ENCODE measurements at places on chromosomes 4 and X.
A peak's percentile ranks its signal among the peaks of the same experiment; 100 is the strongest.

DNA sequence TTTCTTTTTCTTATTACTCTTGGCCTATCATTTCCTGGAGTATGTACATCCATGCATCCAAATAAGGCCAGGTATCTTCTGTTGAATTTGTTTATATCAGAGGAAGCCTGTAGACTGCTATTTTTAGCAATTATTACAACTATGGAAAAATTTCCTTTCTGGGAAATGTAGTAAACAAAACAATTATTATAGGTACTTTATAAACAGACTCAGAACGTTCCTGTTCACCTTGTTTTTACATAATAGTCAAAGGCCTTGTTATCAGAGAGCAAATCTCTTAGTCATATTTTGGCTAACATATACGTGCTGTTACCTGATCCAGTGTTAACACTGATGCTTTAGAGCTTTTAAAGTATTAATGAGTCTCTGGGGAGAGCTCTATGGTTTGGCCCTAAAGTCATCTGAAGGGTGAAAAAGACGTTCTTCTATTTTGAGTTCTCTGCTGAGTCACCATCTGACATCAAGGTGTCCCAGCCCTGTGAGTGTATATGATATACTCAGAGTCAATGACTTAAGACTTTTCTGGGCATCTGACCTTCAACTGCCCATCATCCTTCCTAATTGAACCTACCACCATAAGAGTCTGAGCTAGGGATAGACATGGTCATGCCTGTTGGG lies 7.3 kb downstream of the SPARCL1 start:
- DNase-seq = no peak

DNA sequence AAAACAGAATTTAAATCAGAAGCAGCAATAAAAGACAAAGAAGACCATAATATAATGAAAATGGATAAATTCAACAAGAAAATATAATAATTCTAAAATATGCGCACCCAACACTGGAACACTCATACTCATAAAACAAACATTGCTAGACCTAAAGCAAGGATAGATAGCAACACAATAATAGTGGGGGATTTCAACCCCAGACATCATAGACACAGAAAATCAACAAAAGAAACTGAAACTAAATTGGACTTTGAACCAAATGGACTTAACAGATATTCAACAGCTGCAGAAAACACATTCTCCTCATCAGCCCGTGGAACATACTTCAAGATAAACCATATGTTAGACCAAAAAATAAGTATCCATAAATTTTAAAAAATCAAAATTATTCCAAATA lies 1552.6 kb downstream of the C4orf33 start:
- no peak for DNase-seq

GRCh38 chrX:71919431-71919830 lies 8.8 kb downstream of the NHSL2 start:
- DNase-seq = no peak

DNA sequence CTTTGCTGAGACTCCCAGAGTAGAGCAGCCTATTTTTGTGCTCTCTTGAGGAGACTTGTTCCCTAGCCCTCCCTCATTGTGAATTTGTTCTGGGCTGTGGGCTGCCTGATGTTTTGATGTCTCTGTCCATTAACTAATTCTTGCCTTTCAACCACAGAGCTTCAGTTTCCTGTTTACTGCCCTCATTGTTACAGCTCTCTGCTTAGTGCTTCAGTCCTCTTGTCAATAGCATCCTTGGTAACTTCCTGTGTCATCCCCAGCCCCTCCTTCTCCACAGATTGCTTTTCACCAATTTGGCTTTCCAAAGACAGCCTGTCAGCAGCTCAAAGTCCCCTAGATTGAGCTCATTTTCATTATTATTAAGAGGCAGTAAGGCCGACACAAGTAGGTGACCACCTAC lies 69.9 kb downstream of the COX7B2 start:
- no peak for DNase-seq

GRCh38 chr4:26726655-26727387 lies 133.8 kb upstream of the STIM2 start:
- no peak for DNase-seq

GRCh38 chr4:96092151-96092705 lies 252.3 kb downstream of the PDHA2 start:
- no peak for DNase-seq

DNA sequence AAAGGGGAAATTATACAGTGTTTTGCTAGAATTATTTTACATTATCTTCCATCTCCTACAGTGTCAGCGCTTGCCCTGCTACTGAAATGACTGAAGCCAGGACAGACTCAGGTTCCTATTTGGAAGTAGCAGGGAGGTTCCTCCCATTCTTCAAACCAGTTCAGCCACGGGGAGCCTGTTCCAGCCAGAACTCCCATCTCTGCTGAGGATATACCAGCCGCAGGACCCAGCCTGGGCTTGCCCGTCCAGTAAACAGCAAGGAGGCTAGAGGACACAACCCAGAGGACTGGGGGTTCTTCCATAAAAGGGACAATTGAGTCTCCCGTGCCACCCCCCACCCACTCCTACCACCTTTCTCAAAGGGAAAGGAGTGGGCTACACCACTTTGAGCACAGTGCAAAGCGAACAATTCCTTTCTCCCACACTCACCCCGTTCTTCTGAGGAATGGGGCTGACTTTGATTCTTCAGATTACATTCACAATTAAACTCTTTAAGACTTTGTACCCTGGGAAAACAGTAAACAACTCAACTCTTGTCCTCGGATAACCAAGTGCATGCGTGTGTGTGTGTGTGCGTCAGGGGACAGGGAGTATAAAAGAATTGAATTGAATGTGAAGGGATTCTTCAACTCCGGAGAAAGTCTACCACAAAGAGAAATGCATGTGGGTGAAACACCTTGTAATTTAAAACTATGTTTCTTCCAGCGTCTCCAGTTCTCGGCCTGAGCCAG lies 31.0 kb upstream of the PPARGC1A start:
- no peak for DNase-seq

DNA sequence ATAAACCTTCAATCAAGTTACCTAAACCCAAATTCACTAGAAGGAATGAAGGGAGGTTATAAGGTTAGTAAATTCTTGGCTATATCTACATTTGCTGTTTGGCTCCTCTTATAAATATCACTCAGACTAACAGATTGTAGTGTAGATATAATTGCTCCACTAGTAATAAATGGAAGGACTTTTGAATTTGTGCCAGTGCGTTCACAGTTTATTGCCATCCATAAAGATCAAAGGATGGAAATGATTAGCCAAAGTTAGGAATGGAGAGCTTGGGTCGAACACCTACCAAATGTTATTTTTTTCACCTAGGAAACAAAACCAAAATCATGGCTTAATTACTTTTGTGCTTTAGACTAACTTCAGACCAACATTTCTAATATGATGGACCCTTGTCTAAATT lies 9.2 kb downstream of the DTHD1 start:
- DNase-seq = no peak

- no peak for DNase-seq
Observed at GRCh38 chr4:83180431-83180968, 66.0 kb upstream of the PLAC8 start.

- DNase-seq = no peak
Observed at GRCh38 chr4:175166020-175166419, 247.9 kb downstream of the ADAM29 start.

GRCh38 chr4:96126227-96126626 lies 286.3 kb downstream of the PDHA2 start:
- DNase-seq = no peak

DNA sequence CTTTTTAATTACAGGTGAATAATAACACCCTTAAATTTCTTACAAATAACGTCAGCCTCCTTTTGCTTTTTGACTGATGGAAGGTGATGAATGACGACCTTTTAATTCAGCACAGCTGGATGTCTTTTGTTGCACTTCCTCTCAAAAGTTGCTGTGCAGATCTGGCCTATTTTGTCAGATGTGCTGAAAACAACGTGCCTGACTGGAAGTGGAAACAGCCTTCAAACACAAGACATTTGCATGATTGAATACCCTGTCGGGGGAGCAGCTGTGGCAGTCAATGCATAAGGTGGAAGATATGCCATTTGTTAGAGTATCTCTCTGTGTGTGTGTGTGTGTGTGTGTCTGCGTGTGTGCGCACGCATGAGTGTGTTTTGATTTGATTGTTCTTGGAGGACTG lies 579.7 kb downstream of the SPRY1 start:
- no peak for DNase-seq

DNA sequence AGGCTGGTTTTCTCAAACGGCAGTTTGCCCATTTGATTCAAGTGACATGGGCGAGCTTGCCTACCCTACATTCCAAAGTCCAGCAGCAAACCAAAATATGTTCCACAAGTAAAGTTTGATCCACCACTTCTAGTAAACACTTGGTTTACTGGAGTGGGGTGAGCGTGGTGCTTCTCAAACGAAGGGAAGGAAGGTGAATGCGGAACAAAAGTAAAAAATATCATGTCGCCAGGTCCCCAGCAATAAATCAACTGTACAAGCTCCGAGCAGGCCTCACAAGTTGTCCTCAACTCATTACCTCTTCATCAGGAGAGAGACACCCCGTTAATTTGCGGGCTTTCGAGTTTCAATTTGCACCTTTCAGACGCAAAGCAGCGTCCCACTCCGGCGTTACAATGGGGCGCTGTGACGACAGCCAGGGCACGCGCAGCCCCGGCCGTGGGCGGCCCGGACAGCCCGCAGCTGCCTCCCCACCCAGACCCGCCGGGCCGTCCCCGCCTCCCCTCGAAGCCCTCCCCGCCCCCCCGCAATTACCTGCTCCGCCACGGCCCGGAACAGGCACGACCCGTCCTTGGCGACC lies 1.0 kb downstream of the OTUD4 start:
- peak; percentile 92 for DNase-seq

GRCh38 chr4:98899277-98899676 lies 29.7 kb downstream of the EIF4E start:
- no peak for DNase-seq

GRCh38 chr4:55358668-55359067 lies 12.6 kb downstream of the SRD5A3 start:
- no peak for DNase-seq

- DNase-seq = no peak
Observed at GRCh38 chr4:11821772-11822430, 393.2 kb upstream of the HS3ST1 start.

DNA sequence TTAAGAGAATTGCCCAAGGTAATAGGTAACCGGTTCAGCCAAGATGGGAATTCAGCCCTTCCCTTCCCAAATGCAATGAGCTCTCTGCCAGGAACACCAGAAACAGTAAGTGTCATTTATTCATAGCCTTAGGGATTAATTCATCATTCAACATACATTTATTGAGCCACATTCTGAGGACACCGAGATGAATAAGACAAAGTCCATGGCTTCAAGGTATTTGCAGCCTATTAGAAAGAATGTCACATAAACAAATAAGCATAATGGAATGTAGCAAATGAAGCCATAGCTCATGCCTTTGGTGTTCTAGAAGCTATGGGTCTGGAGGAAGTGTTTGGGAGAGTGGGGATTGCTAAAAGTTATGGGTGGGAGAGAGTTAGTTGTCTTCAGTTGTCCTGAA lies 6.3 kb upstream of the TAB3 start:
- no peak for DNase-seq

DNA sequence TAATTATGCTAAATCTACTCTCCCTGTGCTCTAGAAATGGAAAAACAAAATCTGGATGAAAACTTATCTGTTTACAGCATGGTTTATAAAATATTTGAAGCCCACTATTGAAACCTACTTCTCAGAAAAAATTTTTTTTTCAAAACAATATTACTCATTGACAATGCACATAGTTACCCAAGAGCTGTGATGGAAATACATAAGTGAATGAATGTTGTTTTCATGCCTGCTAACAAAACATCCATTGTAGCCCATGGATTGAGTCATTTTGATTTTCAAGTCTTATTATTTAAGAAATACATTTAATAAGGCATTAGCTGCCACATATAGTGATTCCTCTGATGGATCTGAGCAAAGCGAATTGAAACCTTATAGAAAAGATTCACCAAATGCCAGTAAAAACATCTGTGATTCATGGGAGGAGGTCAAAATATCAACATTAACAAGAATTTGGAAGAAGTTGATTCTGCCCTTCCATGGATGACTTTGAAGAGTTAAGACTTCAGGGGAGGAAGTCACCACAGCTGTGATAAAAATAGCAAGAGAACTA lies 144.7 kb upstream of the HHIP start:
- DNase-seq = no peak

DNA sequence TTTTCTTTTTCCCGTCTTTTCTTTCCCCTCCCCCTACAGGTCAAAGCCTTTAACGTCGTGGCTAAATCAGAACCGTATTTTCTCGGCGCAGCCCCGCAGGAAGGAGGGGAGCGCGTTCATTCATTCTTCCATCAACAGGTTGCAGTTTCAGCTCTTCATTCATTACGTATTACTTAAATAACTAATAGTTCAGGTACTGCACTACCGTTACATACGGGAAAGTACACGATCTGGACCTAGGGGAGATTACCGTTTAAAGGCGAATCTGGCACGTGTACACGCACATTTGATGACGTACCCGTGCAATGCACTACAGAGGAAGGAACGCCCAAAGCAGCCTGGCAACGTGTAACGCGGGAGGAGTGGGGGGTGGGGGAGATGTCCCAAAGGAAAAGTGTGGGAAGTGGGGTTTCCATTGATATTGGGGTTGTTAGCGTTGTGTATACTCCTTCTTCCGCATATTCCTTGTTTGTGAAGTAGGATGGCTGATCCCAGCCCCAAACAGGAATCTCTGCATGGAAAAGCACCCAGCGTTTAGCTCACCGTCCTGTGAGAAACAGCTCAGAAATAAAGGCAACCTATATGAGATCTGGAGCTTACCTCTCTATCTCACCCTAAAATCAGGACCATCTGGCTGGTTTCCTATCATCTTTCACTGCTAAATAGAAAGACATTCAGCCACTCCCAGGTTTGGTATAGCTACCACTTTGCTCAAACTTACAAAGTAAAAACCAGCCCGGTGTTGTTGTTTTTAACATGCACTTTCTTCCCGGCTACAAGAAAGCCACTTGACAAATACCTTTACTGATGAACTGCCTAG lies 585 bp upstream of the SEC24D start:
- DNase-seq = peak; percentile 80

GRCh38 chr4:167578906-167579305 lies 344.6 kb upstream of the SPOCK3 start:
- DNase-seq = no peak

DNA sequence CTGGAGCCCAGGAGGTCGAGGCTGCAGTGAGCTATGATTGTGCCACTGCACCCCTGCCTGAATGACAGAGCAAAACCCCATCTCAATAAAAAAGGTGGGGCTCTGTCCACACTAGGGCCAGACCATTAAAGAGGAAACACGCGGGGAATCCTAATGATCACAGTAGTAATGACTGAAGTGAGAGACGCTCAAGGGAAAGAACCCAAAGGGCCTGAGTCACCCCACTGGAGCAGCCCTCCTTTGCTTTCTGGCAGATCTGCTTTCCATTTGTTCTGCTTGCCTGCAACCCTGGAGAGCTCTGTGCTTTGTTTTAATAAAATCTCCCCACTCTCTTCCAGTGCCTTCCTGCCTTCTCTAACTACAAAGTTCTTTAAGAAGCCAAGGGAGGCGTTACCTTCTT lies 5.0 kb downstream of the TFDP3 start:
- DNase-seq = no peak
